ENCODE measurements at places on chromosomes 7 and 10.

DNA sequence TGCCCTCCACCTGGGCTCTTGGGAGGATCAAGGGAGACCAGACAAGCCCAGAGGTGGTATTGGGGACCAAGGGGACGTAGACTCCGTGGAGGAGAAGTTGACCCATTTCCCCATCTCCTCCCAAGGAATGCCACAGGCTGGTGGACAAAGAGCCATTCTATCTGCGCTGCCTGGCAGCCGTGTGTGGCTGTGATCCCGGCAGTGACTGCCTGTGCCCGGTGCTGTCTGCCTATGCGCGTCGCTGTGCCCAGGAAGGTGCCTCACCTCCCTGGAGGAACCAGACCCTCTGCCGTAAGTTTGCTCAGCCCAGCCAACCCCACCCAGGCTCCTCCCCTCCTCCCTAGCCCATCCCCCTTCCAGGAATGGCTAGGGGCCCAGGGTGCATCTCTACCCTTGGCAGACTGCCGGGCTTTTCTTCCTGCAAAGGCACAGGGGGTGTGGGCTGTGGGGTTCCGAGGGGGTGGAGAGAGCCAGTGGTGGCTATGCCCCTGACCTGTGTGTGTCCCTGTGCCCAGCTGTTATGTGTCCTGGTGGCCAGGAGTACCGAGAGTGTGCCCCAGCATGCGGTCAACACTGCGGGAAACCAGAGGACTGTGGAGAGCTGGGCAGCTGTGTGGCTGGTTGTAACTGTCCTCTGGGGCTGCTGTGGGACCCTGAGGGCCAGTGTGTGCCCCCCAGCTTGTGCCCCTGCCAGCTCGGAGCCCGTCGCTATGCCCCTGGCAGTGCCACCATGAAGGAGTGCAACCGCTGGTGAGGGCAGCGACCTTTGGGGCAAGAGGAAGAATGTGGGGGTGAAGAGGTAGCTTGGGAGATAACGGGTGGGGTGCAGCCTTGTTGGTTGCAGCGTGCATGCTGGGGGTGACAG, 10.2 kb upstream of the ZNF467 start:
- DNase-seq: no peak

GRCh38 chr7:75667938-75668337, 70.8 kb downstream of the HIP1 start:
- DNase-seq: no peak

DNA sequence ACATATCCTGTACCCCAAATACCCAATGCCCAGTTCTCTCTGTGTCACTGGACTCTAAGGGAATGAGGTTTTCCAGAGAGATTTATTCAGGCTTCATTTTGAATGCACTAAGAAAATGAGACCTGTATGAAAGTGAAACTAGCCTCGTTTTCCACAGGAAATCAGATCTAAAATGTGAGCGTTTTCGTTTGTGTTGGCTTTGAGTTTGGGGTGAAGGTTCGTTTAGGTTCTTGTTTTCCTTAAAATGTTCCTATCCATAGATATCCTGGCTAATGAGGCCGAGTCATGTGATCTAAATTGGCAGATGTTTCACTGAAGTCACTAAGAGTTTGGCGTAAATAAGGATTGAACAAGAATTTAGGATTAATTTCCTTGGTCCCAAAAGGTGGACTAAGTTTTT, 90.9 kb upstream of the BMPER start:
- DNase-seq: no peak

- no peak for DNase-seq
These were observed 39.6 kb downstream of the COBL start for GRCh38 chr7:51276967-51277366.

- DNase-seq: no peak
These were observed 106.0 kb upstream of the ZNF32 start for GRCh38 chr10:43754569-43755260.

- DNase-seq: no peak
These were observed 3.0 kb downstream of the NUP42 start for GRCh38 chr7:23184709-23185359.

GRCh38 chr10:62689712-62690111, 114.8 kb upstream of the ADO start:
- DNase-seq: no peak

GRCh38 chr7:22861576-22861975, 38.9 kb upstream of the TOMM7 start:
- DNase-seq: no peak

- DNase-seq: no peak
These were observed 194.0 kb upstream of the PRPS1L1 start for GRCh38 chr7:18221377-18222293.

GRCh38 chr7:127986581-127987521, 44.4 kb downstream of the LRRC4 start:
- DNase-seq: no peak

All from activated CD4-positive, alpha-beta T cell treated with anti-CD3 and anti-CD28 coated beads for 1 hour (primary cell).